ENCODE measurements at places on chromosomes 16 and 17. TPM values are rescaled to one million over a fixed set of nuclear protein-coding genes. Genes with fewer than 3 reads are reported as not detected.

ACBD4 gene
- 7.8 TPM for polyA plus RNA-seq

GRCh38 chr16:55351936-55352335, 27.9 kb downstream of the IRX6 start:
- H3K4me3 ChIP-seq: no peak overlapping the region
- H3K4me1 ChIP-seq: no peaks in the 10 kb centered on the region
- DNase-seq: no peak
- H3K36me3 ChIP-seq: no peaks in the 10 kb centered on the region

- H3K4me1 ChIP-seq: no peaks in the 10 kb centered on the region
- H3K36me3 ChIP-seq: no peaks in the 10 kb centered on the region
- no peaks in the 10 kb centered on the region for H3K27me3 ChIP-seq
- no peak overlapping the region for H3K4me3 ChIP-seq
- no peak for DNase-seq
These were observed 638.0 kb downstream of the MAF start for GRCh38 chr16:78962457-78962929.

GRCh38 chr17:42405963-42406495, 17.0 kb downstream of the CAVIN1 start:
- peaks cover 16% of the 10 kb centered on the region for H3K4me1 ChIP-seq
- no peak overlapping the region for H3K4me3 ChIP-seq
- peaks cover 11% of the 10 kb centered on the region for H3K36me3 ChIP-seq
- peak overlapping the region; percentile 62 for H3K27ac ChIP-seq
- DNase-seq: peak; percentile 78

GRCh38 chr16:88132836-88133506, 181.7 kb downstream of the BANP start:
- no peaks in the 10 kb centered on the region for H3K27me3 ChIP-seq
- H3K27ac ChIP-seq: no peak overlapping the region
- no peaks in the 10 kb centered on the region for H3K36me3 ChIP-seq
- no peak overlapping the region for H3K4me3 ChIP-seq
- no peak for DNase-seq

DNA sequence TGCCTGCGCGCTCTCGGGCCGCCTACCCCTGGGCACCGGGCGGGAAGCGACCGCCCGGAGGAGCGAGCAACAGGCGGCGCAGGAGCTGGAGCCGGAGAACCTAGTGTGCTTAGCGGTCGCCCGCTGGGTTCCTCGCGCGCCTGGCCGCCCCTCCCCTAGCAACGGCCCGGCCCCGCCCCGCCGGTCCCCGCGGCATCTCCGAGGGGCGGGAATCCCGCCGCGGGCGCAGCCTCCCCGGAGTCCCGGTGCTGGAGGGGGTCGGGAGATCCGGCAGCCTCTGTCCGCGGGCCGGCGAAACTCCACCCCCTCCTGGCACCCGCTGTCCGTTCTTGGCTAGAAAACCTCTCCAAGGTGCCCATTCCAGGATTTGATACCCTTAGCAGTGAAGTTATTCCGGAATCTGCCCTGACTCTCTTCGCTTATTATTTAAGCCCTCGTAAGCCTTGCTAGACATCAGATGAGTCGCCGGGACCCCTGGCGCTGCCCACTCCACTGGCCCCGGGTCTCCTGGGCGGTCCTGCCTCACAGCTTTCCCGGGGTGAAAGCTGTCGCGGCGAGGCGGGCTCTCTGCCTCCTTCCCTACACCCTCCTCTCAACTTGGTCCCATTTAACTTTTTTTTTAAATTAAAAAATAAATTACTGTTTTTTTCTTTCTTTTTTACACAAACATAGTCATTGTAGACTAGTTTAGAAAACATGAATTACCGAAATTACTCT, at the start of gene RPRML:
RPRML (minus strand) TSS at position 107 of the 717 bp plus-strand sequence. CDS start 246 bp downstream, outside the sequence.
- H3K4me3 ChIP-seq: peak within 1 kb of the TSS; percentile 47
- DNase-seq: peak; percentile 39
- no peak within 1 kb of the TSS for H3K27ac ChIP-seq
- peaks cover 39% of the 10 kb centered on the region for H3K27me3 ChIP-seq
- no peaks in the 10 kb centered on the region for H3K36me3 ChIP-seq

DNA sequence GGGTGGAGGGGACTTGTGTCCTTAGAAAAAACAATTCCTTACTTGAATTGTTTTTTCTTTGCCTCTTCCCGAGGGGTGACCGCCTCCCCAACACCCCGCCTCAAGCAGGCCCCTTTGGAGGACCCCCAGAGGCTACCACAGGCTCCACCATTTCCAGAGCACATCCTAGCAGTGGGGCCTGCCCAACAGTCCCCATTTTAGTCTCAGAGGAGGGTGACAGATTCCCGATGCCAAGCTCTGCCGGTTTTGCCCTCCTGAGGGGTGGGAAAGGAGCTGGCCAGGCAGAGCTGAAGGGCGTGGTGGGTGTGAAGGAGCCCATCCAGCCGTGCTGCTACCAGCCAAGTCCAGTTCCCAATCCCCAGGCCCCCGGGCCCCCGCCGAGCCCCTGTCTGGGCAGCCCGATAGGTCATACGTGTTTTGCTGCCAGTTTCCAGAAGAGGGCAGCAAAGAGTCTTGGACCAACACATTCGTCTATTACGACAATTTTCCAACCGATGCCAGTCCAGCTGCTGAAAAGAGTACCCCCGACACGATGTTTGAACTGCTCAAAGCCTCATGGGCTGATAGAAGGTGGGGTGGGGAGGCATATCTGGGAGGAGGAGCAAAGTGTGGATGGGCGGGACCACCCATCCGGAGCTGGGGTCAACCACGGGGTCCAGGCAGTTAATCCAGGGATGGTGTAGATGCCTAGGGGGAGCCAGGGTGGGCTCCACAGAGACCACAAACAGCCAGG, 18.8 kb upstream of the GAA start:
- no peaks in the 10 kb centered on the region for H3K4me1 ChIP-seq
- H3K27ac ChIP-seq: no peak overlapping the region
- peak; percentile 88 for DNase-seq
- no peak overlapping the region for H3K4me3 ChIP-seq

VPS35 gene
- 40.1 TPM for polyA plus RNA-seq

TBC1D28 gene
- polyA plus RNA-seq: not detected

Measured in lung (tissue), 17 donors.